OCI-LY7 (cell line): ENCODE measurements at places on chromosomes 12 and 14.

GRCh38 chr14:68506645-68507419 is 286.0 kb downstream of the ZFP36L1 start:
- peak; percentile 91 for DNase-seq

- no peak for DNase-seq
Observed at GRCh38 chr12:76921100-76921471, 42.3 kb upstream of the CSRP2 start.

- no peak for DNase-seq
Observed at GRCh38 chr12:94123127-94123526, 25.2 kb upstream of the PLXNC1 start.

DNA sequence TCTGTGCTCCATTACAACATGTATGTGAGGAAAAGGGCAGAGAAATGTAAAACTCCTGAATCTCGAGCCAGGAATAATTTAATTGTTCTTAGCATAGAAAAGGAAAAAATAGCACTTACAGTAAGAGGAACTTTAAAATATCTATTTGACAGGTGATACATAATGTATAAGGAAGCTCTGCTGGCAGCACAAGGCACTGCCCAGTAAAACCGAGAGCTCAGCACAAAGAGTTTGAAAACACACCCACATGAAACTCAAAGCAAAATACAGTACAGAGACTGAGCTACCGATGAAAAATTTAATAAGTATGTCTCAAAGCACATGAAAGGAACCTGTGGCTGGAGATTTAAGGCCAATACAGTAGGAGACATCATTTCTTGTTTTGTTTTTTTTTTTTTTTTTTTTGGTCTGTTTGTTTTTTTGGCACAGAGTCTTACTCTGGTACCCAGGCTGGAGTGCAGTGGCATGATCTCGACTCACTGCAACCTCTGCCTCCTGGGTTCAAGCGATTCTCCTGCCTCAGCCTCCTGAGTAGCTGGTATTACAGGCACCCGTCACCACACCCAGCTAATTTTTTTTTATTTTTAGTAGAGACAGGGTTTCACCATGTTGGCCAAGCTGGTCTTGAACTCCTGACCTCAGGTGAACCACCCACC is 19.2 kb downstream of the CLIP1 start:
- no peak for DNase-seq

DNA sequence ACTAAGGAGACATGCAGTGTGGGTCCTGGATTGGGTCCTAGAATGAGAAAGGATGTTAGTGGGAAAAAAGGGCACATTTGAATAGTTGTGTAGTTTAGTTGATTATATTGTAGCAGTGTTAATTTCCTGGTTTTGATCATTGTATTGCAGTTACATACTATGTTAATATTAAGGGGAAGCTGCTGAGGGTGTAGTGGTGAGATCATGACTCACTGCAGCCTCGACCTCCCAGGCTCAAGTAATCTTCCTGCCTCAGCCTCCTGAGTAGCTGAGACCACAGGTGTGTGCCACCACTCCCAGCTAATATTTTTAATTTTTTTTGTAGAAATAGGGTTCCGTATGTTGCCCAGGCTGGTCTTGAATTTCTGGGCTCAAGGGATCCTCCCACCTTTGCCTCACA is 21.7 kb downstream of the BORCS5 start:
- no peak for DNase-seq

DNA sequence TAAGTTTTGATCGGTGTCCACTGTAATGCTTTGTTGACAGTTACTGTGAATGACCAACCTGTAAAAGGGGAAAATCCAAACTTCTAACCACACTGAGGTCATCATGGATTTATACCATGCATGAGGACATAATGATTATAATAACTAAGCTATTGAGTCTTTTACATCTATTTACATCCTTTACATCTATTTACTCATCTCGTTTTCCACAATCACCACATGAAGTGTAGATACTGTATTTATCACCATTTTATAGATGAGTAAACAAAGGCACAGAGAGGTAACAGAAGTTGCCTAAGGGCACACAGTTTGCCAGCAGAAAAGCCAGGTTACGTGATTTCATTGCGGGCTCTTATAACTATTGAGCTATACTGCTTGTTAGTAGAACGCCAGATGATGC is 27.9 kb upstream of the EID3 start:
- DNase-seq = no peak

GRCh38 chr14:75318353-75318752 is 39.7 kb downstream of the FOS start:
- no peak for DNase-seq
